ENCODE measurements at places on chromosomes 1 and 21.

DNA sequence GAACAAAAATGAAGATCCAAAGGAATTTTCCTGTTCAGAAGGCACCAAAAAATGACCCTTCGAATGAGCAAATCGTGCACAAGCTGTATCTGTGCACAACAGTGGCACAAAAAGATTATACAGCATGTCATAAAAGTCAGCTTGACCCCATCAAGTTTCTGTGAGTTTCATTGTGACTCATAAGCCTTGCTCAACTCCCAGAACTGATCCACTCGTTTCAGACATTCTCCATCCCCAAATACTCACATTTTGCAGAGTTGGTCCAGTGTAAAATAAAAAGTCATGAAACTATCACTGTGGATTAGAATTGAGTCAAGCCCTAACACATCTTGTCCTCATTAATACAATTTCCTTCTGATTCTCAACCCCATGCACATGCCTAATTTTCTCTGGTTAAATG, 174.7 kb upstream of the PKN2 start:
- no peak for DNase-seq

DNA sequence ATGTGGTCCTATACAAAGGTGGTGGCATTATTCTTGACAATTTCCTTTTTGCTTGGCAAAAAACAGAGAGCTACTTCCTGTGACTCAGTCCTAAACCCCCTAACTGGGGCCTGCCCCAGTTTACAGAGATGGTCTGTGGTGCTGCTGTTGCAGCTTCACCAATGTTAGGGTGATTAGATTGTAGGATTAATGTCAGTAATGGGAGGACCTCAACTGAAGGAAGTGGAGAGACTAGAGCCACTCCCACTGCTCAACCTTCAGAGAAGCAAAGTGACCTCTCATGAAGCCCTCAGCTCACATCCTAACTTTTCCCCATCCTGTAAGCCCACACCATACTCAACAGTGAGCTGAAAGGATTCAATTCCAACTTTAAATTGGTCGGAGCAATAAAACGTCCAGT, 3.6 kb downstream of the S100A6 start:
- no peak for DNase-seq

GRCh38 chr1:245604979-245605378, 450.2 kb downstream of the KIF26B start:
- DNase-seq = no peak

DNA sequence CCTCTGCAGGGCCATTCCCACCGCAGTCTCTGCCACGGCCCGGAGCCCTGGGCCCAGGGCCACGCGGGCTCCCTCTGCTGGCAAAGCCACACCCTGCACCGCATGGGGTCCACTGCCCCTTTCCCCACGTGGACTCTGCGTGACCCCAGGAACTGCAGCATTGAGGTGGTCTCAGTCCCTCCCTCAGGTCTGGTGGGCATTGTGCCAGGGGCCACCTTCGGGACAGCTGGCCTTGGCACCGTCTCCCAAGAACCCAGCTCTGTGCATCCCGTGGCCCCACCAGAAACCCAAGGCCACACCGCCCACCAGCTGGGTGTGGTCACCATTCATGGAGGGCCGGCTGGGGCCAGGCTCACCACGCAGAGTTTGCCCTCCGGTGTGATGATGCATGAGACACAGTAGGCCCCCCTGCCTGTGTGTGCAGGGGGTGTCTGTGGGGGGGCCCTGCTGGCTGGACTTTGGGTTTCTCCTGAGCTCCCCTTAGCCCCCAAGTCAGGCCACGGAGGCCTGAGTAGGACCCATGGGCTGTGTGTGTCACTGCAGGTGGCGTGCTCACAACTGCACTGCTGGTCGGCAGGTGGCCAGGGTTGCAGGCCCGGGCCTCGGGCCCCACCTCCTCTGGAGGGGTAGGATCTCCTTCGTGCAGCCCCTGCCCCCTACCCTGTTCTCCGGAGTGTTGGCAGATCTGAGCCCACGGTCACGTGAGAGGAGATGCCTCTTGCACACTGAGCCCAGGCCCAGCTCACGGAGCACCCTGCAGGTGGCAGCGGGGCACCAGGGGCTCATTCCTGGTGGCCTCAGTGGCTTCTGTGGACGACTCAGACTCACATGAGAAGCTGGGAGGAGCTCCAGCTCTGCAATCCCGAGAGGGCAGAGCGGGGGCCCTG, 5.8 kb downstream of the VWA1 start:
- no peak for DNase-seq

DNA sequence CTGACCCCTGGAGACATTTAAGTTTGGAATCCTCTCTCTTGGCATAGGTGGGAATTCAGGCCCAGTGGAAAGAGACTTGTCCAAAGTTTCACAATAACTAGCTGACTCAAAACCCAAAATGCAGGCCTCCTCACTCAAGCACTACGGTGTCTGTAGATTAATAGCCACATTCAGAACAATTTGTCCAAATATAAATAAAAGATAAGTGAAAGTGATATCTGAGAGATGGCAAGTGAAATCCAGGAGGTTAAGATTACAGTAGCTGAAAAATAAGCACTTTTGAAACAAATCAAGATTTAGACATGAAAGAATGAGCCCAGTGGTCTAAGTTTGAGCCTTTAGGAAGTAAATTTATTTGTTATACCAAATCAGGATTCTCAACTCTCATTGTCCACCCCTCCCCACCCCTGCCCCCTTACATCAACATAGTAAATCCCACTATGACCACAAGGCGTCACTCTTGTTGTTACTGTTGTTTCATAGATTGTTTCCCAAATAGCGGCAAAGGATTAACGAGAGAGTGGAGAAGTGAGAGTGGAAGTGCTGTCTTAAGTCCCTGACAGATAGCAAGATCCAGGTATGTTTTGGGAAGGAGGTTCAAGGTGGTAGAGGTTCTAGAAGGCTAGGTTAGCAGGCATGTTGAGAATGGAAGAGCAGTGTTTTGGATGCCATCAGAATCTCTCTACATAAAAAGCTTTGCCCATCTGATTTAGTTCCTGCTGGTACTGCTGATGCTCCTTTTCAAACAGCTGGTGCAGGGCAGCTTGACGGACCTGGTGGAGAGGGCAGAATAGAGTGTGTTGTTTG, 7.1 kb upstream of the TPM3 start:
- no peak for DNase-seq

- DNase-seq = no peak
Measured at GRCh38 chr1:161728376-161729226, 7.3 kb downstream of the FCRLB start.

DNA sequence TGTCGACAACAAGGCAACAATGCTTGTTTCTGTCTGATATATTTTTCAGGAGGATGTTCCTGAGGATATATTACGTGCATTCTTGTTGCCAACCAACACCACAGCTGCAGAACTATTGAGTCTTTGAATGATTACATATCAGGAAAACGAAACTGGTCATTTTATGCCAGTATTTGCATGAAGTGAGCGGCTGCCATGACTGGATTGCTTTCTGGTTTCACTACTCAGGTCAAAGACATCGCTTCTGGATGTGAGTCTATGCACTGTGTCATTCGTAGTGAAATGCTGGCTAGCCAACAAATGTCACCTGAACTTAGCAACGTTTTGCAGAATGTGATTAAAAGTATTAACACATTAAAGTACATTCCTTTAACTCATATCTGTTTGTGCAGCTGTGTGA, 35.8 kb upstream of the OLFM3 start:
- DNase-seq = no peak

DNA sequence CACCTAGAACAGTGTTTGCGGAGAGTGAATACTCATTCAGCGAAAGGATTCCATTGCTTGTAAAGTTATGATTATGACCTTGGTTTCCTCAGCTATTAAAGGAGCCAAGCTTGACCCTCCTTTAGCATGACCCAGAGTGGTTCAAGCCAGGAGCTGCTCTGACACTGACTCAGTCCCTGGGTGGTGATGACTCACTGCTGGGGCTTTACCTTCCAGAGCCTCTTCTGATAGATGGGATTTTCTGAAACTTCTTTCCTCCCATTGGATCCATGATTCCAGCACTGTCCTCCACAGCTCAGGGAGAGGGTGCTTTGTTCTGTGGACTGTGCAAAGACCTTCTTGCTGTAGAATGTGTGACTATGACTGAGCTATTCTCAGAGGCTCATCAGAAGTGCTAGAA, 77.4 kb downstream of the S1PR1 start:
- DNase-seq = no peak

- peak; percentile 85 for DNase-seq
Measured at GRCh38 chr1:78005755-78006154, 1.0 kb downstream of the DNAJB4 start.

DNA sequence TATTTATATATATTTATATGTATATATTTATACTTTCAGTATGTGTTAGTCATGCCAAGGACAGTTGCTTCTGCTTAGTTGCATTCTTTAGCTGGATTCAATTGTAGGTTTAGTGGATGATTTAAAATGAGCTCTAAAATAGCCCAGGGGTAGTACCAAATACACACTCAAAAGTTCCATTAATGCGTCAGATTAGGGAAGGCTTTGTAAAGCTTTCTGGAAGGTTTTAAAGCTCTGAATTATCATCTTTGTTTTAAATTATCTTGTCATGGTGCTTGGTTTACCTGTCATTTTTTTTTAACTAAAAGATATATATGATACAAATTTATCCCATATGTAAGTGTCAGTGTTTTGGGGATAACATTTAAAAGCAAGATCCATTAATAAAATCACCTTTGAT, 242.7 kb upstream of the ADAMTS5 start:
- no peak for DNase-seq

- no peak for DNase-seq
Measured at GRCh38 chr1:117609471-117609911, 3.6 kb downstream of the TENT5C start.

DNA sequence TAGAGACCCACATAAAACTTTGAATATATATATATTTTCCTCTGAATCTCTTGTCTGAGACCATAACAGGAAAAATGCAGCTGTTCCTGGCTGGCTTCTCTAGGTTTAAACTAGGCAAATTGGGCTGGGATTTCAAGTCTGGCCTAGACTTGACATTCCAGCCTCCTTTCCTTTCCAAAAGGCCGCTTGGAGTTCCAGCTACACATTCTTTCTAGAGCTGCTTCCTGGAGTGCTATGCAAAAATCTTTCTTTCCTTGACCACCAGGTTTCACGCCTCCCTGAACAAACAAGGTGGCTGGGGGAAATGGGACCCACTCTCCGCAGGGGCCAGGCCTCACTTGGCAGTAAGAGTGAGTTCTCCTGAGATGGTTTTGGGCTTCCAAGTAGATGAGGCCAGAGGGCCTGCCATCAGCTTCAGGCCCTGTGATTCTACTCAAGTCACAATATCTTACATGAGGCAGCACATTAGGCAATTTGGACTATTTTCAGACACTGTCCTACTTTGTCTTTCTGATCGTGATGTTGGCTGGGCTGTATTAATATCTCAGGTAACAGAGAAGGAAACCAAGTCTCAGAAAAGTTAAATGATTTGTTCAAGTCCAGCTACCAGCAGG, 102.4 kb downstream of the FAM78B start:
- DNase-seq = no peak

DNA sequence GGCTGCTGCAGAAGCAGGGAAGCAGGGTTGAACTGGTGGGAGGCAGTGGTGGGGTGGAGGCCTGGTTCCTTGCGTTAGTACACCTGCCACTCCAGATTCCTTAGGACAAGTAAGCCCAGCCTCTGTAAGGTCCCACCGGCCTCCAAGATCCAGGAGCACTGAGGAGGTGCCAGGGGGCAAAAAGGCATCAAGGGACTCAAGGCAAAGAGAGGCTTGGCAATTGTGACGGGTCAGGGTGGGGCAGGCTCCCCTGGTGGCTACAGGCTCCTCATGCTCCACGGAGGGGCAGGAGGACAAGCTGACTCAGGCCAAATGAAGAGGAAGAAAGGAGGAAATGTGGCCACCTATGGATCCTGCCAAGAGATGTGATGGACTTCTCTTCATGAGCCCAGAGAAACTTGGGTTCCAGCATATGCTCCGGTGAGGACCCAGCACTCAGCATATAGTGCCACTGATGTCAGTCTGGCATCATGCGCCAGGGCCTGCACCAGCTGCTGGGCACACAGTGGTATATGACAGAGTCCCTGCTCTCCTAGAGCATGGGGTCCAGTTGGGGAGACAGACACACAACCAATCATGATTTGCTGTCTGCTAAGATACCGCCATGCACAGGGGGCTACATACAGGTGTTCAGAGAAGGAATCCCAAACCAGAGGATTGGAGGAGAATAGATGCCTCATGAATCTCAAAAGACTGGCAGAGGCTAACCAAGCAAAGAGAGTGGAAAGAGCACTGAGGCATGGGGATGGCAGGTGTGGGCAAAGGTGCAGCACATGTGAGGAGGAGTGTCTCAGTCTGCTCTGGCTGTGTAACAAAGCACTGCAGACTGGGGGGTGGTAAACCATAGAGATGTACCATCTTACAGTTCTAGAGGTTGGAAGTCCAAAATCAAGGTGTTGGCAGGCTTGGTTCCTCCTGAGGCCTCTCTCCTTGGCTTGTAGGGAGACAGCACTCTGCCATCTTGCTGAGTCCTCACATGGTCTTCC, 249.7 kb downstream of the RHOU start:
- DNase-seq = no peak

GRCh38 chr1:6771441-6771769, 13.8 kb upstream of the CAMTA1 start:
- no peak for DNase-seq

- DNase-seq = no peak
Measured at GRCh38 chr1:218964471-218965185, 209.1 kb upstream of the LYPLAL1 start.

DNA sequence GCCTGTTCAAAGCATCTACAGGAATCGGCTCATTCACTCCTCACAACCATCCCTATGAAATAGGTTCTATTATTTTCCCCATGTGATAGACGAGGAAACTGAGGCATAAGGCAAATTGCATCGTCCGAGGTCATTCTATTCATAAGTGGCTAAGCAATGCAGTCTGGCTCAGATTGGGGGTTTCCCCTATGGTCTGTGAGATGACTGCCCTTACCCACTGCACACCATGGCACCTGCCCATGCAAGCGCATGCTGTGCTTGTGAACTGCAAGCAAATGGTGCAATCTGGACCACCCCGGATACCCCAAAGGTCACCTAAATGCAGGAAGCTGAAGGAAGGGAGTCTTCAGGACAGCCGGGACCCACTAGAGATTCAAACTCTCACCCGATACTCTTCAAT, 123.4 kb upstream of the SOD1 start:
- no peak for DNase-seq

GRCh38 chr1:157551694-157552693, at the start of gene FCRL5:
Gene FCRL5, minus strand, starts transcription at chr1:157552515. Its CDS starts 153 bp downstream, at chr1:157552362.
- DNase-seq = no peak

DNA sequence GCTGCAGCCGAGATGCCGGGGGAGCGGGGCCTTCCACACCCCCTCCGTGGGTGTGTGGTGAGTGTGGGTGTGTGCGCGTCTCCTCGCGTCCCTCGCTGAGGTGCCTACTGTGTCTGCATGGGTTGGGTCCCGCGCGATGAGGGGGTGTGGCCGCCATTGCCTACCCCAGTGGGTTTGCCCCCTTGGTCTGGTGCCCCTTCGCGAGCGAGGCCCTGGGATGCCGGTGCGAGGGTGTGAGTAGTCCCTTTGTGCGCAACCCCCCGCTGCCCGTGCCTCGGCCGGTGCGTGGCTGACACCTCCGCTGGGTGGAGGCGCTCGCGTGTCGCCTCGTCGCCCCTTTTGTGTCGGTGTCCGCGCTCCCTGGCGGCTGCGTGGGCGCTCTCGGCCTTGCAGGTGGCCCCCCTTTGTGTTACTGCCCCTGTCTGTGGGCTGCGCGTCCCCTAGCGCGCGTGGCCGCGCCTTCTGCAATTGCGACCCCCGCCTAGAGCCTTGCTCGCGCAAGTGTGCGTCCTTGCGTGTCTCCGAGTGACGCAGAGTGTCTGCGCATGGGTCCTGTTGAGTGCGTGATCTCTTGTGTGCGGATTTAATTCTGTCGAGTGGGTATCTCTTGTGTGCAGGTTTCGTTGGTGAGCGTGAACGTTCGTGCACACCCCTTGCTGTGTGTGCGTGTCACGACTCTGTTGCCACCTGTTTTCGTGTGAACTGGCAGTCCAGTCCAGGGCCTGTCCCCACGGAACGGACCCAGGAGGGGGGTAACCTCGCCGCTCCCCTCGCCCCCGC, 553 bp downstream of the TTC3 start:
- DNase-seq = no peak
